NCI-H1048 (cell line): ENCODE measurements at places on chromosomes 2 and 18.

GRCh38 chr2:132593171-132593570, 76.8 kb downstream of the LYPD1 start:
- DNase-seq: no peak

DNA sequence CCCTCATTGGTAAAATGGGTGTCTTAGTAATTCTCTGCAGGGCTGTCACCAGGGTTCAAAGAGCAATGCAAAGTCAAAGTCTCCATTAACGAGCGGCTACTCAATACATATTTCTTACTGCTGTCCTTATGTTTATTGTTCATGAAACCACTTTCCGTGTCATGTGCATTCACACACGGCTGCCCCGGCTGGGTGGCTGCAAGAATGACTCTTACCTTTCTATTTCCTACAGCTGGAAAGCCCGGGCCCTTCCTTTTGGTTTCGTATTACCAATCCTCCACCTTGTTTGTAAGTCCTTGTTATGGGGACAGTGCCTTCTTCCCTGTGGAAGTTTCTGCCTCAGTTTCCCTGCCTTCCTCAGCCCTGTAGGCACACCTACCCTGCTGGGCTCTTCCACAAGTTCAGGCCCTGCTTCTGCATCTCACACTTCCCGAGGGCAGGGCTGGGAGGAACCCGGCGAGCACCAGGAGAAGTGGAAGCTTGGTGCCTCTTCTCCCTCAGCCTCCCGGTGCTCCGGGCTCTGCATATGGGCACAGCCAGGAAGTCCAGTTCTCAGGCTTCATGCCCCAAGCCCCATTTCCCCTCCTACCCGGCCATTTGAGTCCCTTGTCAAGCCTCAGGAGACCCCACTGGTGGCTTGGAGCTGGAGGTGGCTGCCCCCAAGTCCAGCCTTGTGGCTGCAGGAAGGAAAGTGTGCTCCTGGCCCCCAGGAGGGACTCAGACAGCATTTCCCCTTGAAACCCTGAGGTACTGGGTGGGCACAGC, 18.7 kb upstream of the ACKR3 start:
- no peak for DNase-seq

GRCh38 chr2:129129087-129129486, 810.4 kb upstream of the HS6ST1 start:
- no peak for DNase-seq

DNA sequence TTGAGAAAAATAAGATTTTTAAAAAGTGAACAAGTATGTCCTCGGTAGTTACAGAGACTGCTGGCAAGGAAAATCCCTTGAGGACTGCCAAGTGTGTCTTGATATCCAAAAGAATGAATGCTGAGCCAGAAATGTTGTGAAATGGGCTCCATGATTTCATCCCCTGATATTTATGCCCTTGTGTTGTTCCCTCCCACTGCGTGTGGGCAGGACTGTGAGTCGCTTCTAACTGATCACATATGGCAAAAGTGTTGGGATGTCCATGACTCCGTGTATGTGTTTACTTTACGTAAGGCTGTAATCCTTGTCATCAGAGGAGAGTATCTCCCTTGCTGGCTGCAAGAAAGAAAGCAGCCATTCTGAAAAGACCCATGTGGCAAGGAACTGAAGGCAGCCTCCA, 285.1 kb downstream of the SS18 start:
- DNase-seq: no peak

DNA sequence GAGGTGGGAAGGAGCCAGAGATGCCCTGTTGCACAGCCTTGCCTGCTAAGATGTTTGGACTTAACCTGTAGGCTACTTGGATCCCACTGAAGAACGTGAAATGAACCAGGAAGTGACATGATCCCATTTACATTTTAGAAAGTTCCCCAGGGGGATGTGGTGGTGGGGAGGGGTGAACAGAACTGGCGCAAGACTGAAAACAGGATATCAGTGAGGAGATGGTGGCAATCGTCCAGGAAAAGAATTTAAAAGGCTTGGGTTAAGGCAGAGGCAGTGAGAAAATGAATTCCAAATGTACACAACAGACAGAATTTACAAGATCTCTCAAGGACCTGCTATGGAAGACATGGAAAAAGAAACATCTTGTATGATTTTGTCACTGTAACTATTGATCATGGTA, 42.3 kb downstream of the SULT1C2 start:
- DNase-seq: no peak

- DNase-seq: no peak
These were observed 145.3 kb downstream of the PKP4 start for GRCh38 chr2:158602027-158602426.

- DNase-seq: no peak
These were observed 37.9 kb upstream of the NARS1 start for GRCh38 chr18:57659460-57660102.

DNA sequence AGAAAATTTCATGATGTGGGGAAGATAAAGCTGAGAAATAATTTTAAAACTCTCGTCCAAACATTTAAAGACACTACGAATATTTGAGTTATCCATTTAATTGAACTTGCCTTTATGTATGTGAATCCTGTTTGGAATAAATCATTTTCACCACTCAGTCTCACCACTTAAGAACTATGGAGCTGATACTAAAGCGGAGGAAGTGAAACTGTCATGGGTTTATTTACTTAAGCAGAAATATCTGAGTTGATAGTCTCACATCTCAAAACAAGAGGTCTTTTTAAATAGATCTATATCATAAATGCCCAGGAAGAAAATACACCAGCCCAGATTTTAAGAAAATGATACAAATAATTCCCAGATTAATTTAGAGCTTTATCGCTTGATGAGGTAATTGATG, 532.4 kb downstream of the ZNF804A start:
- no peak for DNase-seq

DNA sequence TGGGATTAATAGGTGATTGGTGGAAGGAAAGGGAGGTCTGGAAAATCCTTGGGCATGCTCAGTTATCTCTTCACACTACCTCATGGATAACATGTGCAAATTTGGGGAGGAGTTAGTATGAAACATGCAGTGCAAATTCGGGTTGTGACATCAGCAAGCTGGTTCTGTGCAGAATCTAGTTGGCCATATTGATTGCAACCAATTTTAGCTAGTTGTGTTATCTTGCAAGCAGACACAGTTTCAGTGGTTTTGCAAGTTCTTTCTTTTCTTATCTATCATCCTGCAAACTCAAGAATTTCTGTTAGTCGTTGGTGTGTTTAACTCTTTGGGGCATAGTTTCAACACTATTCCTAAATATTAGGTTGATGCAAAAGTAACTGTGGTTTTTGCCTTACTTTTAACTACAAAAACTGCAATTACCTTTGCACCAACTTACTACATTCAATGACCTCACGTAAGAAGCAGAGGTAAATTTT, 135.4 kb downstream of the PTH2R start:
- DNase-seq: no peak

GRCh38 chr2:68282811-68283418, 30.6 kb upstream of the PPP3R1 start:
- DNase-seq: no peak

GRCh38 chr18:27871726-27872125, 305.2 kb downstream of the CDH2 start:
- DNase-seq: no peak

DNA sequence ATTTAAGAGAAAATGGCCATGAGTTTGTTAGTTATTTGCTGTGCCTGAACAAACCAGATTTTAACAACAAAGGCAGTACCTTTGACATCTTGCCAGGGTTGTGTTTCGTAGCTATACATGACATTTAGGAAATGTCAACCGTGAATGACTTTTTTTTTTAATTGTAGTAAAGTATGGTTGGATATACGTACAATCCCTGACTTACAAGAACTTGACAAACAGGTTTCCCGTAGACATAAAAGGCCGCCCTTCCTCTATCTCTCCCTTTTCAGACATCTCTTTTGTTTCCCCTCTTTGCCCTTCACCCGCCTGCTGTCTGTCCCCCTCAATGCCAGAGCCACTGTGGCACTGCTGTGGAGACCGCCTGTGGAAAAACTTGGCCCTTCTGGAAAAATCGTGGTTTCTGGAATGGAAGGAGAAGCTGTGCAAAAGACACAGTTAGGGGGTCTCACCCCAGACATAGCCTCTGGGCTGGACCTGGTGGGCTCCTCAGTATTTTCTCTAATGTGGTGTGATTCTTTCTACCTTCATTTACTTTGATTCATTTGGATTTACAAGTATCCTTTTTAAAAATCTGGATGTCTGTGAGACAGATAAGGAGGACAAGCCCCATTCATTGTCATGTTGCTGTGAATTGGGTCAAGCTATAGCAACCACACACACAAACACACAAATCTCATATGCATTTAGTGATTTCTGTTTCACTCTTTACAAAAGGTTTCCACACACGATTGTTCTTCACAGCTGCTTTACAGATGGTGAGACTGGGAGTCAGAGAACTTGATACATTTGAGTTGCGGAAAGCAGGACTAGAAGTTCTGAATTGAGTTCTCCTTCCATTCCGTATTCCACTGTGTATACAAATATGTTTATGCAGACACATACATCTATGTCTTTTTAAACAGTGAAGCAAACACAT, 48.6 kb downstream of the SPATS2L start:
- no peak for DNase-seq

DNA sequence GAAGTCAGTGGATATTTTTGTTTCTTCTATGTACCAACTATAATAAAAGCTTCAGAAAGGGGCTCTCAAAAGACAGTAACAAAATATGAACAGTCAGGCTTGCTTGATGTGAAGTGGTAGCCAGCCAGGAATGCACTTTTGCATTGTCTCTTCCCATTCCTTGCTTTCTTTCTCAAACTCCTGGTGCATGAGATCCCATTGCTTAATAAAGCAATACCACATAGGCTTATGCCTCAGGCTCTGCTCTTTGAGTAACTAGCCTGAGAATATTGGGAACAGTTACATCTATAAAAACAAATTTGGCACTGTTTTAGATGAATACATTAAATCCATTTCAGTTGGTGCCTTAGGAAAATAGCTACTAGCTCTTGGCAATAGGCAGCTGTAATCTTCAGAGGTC, 62.6 kb upstream of the ST6GAL2 start:
- DNase-seq: no peak

GRCh38 chr2:173752152-173752551, 213.0 kb downstream of the SP3 start:
- no peak for DNase-seq

- no peak for DNase-seq
These were observed 44.7 kb downstream of the TTR start for GRCh38 chr18:31636387-31636786.

DNA sequence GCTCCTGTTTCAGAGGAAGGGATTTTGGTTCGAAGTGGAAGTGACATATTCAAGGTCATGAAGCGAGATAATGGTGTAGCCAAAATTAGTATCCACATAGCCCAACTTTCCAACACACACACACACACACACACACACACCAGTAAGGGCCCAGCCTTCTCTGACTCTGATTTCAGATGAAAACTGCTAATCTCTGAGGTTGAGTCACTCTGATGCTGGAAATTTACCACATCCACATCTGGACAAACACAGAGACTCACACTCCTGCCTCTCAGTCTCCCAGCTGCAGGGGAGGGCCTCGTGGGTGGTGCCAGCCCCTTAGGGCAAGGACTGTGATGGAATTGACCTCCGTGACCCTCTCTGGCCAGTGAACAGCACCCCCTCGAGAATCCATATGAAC, 29.0 kb upstream of the SLC35F6 start:
- no peak for DNase-seq

- no peak for DNase-seq
These were observed 9.3 kb downstream of the YPEL5 start for GRCh38 chr2:30155889-30156658.

DNA sequence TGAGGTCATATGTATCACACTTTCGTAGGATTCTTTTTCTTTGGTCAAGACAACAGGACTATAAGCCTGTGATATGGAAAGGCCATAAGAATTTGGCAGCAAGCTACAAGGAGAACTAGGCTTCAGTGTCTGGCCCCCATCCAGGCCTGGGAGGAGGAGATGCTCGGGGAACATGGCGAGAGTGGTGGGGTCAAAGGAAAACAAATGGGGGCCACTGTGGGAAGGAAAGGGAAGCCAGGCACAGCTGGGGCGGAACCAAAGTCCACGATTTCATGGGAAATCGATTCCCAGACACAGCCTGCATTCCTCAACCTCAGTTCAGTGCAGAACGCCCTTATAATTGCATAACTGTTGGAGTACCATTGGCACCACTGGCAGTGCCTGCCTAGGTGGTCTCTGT, 58.2 kb downstream of the MBP start:
- no peak for DNase-seq

GRCh38 chr2:111167076-111167862, 46.6 kb downstream of the BCL2L11 start:
- no peak for DNase-seq

GRCh38 chr2:45651415-45652089, at the start of gene PRKCE:
Gene PRKCE, plus strand, starts transcription at chr2:45651675.
- DNase-seq: no peak

DNA sequence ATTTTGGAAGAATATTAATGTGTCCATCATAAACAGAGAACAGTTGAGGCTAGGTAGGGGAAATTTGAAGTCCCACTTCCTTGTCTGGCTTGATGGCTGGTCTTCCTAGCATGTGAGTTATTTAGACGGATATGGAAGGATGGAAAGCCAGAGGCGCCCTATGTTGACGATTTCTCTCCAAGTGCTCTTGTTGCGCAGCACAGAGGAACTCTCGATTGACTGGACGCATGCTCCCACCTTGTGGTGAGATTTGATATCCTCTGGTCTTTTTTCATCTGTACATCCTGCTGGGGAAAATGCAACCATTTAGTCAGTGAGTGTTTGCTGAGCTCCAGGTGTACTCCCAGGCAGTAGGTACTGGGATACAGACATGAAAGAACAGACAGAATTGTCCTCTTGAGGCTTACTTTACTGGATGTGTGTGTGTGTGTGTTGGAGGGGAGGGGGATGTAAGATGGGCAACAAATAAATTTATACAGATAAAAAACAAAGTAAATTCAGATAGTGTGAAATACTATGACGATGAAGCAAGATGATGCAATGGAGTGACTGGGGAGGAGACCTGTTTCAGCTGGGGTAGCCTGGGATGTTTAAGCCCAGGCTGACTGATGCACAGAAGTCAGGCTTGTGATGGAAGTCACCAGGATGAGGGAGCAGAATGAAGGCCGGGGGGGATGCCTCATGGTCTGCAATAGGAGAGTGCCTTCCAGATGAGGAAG, 137.2 kb downstream of the TRIM43 start:
- DNase-seq: no peak

- DNase-seq: no peak
These were observed 12.8 kb upstream of the GNLY start for GRCh38 chr2:85681372-85681763.

- DNase-seq: no peak
These were observed 32.1 kb downstream of the ASAP2 start for GRCh38 chr2:9238591-9239326.

- DNase-seq: no peak
These were observed 118.3 kb downstream of the SH3RF3 start for GRCh38 chr2:109247340-109247739.

- no peak for DNase-seq
These were observed 698 bp upstream of the TMEM237 start for GRCh38 chr2:201644001-201644400.

- no peak for DNase-seq
These were observed at the start of gene RESP18 for GRCh38 chr2:219332542-219332941. Gene RESP18, minus strand, starts transcription at chr2:219332744.
